ENCODE measurements at places on chromosomes 12 and 14.

- no peak for DNase-seq
These were observed 357.1 kb upstream of the SFSWAP start for GRCh38 chr12:131353826-131354225.

GRCh38 chr14:54762296-54762695, 140.3 kb downstream of the GCH1 start:
- DNase-seq = no peak

DNA sequence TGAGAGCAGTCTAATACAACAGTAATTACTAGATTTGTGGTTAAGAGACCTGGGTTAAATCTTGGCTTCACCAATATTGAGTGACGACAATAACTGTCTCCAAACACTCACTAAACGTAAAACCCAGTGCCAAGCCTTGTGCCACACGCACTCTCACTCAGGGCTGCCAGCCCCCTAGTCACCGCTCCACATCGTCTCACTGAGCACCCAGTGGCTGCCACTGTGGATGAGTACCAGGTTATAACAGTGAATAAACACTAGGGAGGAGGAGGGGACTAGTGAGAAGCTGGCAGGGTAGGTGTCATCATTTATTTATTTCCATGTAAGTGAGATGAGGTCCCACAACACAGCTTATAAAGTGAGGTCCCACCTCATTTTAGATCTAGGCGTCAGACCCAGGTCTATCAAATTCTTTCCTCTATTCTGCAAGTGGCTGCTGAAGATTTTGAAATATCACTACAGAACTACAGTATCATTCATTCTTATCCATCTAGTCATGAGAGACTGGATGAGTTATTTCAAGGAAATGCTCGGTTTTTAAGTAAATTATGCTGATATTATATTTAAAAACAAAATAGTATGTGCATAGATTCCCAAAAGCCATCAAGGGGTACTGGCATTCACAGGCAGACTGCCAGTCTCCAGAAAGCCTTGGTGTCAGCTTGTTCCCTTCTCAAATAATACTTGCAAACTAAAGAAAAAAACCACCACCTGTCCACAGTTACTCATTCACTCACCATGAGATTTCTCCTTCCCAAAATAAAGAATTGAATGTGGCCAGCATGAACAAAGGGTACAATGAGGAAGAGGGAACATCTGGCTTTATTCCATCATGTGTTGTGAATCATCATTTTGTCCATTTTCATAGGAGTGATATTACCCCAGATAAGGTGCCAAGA, 84.0 kb downstream of the PTPN21 start:
- no peak for DNase-seq

GRCh38 chr14:49853572-49854375, 1.2 kb upstream of the NEMF start:
- DNase-seq = no peak

DNA sequence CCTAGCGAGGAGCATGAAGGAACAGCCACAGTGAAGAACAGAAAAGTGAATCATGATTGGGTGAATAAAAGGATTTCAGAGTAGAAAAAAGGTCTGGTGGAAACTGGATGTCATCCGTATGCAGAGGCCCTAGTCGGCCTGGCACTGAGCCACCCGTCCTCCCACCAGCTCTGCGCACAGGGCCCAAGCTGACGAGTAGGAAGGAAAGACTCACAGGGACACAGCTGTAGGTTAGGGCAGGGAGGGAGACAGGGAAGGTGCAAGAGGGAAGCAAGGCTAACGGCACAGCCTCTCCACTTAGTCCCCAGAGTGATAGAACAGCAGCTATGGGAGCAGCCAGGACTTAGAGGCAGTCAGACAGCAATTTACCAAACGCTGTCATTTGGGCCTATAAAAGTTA, 112.6 kb downstream of the KCNK10 start:
- no peak for DNase-seq

GRCh38 chr14:100350986-100351385, 27.8 kb downstream of the SLC25A47 start:
- no peak for DNase-seq

- no peak for DNase-seq
These were observed 2.4 kb upstream of the GPRC5D start for GRCh38 chr12:12954356-12954755.

DNA sequence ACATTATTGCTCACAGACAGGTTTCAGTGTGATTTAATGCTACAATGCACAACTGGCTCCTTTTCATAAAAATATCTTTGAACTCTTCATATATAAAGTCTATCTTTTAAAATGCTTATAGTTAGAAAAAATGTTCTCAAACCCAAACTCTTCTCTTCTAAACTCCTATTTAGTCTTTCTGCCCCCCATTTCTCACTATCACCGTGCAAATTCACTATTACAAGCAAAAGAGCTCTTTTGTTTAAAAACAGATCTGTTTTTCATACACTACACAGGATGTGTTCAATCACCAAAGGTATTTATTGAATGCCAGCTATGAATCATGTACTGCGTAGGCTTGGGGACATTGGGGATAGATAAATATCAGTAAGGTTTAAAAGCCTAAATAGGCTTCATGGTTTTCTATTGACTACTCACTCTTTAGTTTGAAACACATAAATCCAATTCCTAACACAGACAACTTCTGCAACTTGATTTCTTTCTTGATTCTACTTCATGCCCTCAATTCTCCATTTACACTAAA, 692.3 kb downstream of the C12orf50 start:
- no peak for DNase-seq

GRCh38 chr14:74478996-74479635, 14.0 kb downstream of the NPC2 start:
- DNase-seq = no peak

GRCh38 chr12:52148464-52149181, 43.2 kb downstream of the KRT80 start:
- no peak for DNase-seq

DNA sequence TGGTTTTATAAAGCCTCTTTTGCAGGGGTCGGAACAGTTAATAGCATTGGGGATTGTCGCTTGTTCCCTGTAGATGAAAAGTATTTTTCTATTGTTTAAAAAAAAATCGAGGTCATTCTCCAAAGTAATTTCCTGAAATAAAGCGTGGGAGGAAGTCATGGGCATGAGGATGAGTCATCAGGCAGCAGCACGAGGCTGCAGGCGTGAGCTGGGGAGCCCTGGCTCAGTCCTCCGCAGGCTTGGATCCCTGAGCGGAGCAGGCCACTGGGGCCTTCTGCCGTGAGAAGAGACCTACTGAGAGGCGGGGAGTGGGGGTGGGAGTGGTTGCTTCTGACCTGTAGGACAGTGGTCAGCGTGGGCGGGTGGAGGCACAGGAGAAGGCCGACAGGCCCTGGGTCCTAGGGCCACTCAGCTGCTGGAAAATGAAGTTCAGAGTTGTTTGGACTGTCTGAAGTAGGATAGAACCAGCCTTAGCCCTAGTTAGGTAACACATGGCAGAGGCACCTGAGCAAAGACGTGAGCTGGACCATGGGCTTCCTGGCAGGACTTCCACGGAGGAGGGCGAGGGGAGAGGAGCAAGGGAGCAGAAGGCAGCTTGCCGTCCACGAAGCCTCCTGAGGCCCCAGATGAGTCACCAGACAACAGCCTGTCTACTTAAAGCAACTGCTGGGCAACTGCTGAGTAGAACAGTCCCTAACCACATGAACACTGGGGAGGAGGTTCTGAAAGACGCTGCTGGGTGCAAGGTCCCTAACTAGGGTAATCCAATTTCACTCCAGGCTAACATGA, 21.1 kb upstream of the LGALS3 start:
- no peak for DNase-seq

DNA sequence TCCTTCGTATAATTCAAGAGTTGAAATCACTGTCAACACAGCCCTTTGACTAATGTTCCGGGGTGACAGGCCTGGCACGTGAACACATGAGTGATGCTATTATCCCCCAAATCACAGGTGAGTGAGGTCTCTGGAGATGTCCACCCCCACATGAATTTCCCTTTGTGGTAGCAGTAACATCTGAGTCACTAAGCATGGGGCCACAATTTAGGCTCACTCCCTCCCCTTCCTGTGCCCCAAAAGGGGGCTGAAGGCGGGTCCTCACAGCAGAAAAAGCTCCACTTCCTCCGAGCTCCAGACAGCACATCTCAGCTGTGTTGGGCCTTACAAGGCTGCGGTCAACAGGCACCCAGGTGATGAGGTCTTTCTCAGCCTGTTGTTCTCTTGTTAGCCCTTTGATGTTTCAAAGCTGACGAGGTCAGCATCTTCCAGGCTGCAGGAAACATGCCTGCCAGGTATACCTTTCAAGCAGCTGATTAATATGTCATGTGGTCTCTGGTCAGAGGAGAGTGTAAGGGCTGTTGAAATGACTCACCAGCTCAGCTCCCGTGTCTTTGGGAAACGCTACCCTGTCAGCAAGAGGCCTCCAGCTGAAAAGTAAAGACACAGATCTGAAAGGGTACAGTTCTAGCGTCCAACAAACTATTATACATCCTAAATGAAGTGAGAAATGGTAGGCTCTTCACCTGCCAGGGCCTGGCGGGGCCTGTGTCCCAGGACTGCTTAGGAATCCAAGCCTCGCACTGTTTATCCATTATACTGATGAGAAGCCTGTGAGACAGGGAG, 107.3 kb downstream of the ZFP36L1 start:
- no peak for DNase-seq

DNA sequence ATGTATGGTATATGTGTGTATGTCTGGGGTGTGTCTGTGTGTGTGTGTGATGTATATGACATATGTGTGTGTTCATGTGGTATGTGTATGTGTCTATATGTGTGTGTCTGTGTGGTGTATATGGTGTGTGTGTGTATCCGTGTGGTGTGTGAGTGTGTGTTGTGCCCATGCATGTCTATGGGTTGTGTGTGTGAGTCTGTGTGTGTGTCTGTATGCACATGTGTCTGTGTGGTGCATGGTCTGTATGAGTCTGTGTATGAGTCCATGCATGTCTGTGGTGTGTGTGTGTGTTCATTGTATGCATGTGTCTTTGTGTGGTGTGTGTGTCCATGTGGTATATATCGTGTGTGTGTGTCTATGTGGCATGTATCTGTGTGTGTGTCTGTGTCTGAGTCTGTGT, 168.1 kb upstream of the GSC start:
- DNase-seq = no peak

GRCh38 chr14:32633224-32633859, 304.2 kb downstream of the AKAP6 start:
- no peak for DNase-seq

- DNase-seq = no peak
These were observed 306.8 kb upstream of the LRFN5 start for GRCh38 chr14:41299924-41300323.

GRCh38 chr12:41108032-41108431, 80.1 kb upstream of the PDZRN4 start:
- no peak for DNase-seq

- DNase-seq = no peak
These were observed 150.5 kb downstream of the PELI2 start for GRCh38 chr14:56268673-56269072.

GRCh38 chr14:78278464-78279250, 108.5 kb downstream of the NRXN3 start:
- no peak for DNase-seq

GRCh38 chr12:12734054-12734453, 16.9 kb downstream of the CDKN1B start:
- no peak for DNase-seq

GRCh38 chr12:122533856-122534255, 6.8 kb downstream of the KNTC1 start:
- no peak for DNase-seq

- no peak for DNase-seq
These were observed 11.3 kb downstream of the C14orf132 start for GRCh38 chr14:96050482-96050881.

DNA sequence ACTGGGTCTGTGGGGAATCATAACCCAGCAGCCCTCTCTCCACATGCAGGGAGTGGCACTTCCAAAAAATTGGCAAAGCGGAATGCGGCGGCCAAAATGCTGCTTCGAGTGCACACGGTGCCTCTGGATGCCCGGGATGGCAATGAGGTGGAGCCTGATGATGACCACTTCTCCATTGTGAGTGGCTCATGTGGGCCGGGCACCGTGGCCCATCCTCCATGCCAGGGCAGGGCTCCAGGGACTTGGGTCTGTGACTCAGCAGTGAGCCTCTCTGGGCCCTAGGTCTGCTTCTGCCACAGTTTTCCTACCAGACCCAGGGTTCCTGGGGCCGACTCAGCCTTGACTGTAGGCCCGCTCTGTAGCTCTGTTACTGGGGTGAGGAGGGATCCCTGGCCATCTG, 2.2 kb downstream of the NPFF start:
- DNase-seq = no peak

DNA sequence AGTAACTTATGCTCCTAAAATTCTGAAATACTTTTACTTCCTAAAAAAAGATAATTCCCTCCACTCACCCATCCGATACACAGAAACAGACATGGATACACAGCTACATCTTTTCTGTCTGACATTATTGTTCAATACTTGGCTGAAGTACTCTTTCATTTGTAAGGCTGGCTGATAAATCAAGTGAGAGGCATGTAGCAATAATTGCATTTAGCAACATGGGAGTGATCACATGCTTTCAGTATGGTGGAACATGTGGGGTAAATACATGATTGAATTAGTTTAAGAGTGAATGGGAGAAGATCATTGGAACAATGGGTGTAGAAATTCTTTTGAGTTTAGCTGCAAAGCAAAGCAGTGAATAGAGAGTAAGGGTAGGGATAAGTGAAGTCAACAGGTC, 25.6 kb downstream of the PTPRQ start:
- DNase-seq = no peak

GRCh38 chr14:84937449-84937848, 592.5 kb upstream of the FLRT2 start:
- DNase-seq = no peak

- no peak for DNase-seq
These were observed 4.9 kb upstream of the KIF26A start for GRCh38 chr14:104133496-104133895.

DNA sequence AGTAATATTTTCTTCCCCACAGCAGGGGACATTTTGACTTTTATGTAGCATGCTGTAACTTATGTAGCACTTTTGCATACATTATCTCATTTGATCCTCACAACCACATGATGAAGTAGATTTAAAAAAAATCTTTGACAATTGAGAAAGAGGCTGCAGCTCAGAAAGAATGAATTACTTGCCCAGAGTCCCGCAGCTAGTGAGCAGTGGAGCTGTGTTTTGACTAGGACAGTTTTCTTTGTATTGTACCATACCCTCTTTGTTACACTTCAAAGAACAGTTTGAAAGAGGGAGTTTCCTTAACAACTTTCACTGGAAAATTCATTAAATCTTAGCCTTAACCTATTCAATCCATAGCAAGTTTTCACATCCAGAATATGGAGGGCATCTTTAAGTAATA, 58.6 kb downstream of the SYNE2 start:
- DNase-seq = no peak

GRCh38 chr12:87120440-87120839, 864.2 kb upstream of the MGAT4C start:
- no peak for DNase-seq

DNA sequence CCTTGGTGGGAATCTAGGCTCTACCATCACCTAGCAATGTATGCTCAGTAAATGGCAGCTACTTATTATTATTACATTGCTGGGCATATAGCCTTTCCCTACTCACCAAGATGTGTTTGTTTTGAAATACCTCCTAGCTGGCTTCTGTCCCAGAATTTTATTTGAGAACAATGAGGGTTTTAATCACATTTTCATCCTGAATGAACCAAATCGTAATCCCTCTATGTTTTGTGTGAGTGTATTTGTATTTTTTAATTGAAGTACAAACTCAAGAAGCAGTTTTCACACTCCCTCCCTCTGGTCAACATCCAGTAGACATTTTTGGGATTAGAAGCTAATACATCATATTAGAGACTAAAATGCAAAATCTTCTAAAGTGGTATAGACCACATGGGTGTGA, 7.6 kb downstream of the SLC7A8 start:
- DNase-seq = no peak

- DNase-seq = peak; percentile 63
These were observed 874.4 kb upstream of the USP15 start for GRCh38 chr12:61385771-61386170.

Measured in HS-5 (cell line).